ENCODE measurements at places on chromosomes 13 and 19. TPM values are rescaled to one million over a fixed set of nuclear protein-coding genes. Genes with fewer than 3 reads are reported as not detected.

GRCh38 chr19:2246801-2247361, 2.2 kb upstream of the AMH start:
- DNase-seq, result no peak

DNA sequence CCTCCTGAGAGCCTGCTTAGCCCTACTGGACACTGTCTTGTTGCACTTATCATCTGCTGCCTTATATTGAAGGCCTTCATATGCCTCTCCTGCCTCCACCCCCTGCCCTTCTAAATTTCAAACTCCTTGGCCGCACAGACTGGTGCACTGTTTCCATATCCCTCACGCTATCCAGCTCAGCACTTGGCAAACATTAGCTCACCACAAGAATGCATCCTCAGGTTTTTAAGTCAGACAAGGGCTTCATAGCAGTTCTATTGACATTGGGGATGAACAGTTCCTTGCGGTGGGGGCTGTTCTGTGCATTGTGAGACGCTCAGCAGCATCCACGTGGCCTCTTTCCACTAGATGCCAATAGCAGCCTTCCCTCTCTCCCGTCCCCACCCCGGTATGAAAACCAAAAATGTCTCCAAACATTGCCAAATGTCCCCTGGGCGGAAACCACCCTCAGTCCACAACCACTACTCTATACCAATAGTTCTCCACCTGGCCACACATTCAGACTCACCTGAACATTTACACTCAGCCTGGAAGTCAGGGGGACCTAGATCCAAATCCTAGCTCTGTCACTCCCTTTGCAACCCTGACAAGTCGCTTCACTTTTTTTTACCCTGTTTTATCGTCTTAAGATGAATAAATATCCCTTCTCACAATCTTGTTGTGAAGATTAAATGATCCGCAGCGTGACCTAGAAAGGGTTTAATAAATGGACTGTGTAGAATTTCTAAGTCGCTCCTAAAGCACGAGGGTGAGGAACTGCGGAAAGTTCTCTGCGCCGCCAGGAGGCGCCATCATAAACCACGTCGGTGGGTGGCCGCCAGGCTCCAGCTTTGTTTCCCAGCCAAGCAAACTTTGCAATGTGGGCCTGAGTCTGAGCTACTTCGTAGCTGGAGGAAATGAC, 3.6 kb upstream of the CEACAM3 start:
- DNase-seq, result no peak

PCP2 gene
- total RNA-seq, result not detected

DNA sequence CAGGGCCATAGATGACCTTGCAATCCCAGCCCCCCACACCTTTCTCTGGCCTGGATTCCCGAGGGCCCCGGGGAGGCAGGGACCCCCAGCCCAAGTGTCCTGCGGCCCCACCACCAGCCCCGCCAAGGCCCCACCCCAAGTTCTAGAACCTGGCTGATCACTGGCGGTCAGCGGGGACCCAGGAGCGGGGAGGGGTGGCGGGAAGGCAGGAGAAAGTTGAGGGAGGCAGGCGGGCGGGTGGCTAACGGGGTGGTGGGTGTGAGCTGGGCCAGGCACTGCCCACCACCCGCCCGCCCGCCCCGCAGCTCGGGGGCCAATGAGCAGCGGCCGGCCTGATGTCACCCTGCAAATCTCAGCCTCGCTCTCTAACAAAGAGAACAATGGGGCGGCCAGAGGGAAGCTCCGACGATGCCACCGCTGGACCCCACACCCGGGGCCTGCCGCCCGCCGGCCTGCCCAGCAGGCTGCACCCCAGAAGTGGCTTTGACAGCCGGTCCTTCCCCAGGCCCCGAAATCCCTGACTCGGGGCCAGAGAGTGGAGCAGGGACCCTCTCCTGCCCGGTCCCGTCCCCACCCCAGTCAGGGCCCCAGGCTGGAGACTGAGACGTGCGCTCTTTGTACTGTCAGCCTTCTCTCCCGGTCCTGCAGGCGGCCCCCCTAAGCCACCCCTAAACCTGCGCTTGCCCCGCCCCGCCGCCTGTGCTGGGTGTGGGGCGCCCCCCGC, 1.6 kb downstream of the MEX3D start:
- no peak for DNase-seq

MIA gene
- 0.80 TPM for total RNA-seq

- no peak for DNase-seq
Observed at GRCh38 chr13:59452189-59452890, 711.4 kb downstream of the DIAPH3 start.

DNA sequence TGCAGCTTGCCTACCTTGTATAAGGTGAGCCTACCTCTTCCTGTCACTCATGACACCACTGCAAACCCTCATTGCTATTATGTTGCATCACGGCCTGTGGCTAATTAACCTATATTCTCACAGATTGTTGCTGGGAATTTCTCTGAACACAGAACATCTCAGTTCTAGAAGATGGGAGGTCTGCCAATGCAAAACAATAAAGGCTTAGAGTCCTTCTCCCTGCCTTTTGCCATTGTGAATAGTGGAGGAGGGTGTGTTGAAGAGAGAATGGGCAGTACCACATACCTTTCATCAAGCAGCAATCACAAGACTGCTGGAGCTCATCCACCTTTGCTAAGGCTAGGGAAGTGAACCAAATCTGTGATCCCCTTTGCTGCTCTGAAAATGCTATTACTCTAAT, 34.4 kb downstream of the WDFY2 start:
- DNase-seq, result no peak

DNA sequence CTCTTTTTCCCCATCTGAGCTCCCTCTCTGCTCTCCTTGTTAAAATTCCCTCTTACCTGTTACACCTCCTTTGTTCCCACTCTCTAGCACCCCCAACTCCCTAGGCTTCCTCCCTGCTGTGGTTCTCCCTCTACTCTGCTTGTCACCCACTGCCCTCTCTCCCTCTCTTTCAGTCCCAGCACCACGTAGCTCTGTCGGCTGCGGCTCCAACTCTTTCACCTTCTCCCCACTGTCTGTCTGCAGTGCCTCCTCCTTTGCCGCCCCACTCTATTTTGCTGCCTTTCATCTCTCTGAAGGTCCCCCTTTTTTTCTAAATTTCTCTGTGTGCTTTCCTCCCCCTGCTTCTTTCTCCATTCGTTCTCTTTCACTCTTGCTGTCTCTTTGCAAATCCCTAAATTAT, 1.1 kb downstream of the ZNF836 start:
- DNase-seq, result no peak

GRCh38 chr19:47471733-47472457, at the start of gene SLC8A2:
Gene SLC8A2 (minus strand): TSS chr19:47471893. CDS start chr19:47466403, 5,490 bp downstream.
- no peak for DNase-seq

DNA sequence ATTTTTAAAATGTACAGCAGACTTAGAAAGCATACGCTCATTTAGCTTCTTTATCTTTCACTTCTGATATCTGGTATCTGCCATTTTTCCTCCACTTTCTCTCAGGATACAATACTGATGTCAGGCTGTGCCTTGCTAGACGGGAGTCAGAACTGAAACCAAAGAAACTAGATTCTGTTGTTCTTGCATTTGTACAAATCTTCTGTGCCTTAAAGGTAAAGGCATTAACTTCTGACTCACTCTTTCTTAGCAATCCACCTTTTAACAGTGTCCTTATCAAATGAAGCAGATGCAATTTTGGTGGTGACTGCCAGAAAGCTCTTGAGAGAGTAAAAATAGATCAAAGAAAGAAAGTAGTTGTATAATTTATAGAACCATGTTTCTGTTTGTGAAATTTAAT, 370.4 kb downstream of the PCDH20 start:
- no peak for DNase-seq

DNA sequence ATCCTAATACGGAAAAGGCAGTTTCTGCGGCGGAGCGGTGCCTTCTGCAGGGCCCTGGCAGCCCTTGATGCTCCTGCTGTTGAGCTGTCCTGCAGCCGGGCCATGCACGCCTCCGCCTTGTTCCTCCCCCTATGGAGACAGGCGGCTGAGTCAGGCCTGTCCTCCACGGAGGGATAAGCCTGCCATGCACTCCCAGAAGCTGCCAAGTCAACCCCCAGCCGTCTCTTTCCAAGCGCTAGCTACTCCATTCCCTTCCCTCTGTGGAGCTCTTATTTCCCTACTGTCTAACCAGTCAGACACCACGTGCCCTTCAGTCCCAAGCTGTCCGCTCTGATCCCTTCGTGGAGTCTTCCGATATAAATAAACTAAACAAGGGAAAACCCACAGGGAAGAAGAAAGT, 197.0 kb downstream of the COL4A1 start:
- no peak for DNase-seq

DNA sequence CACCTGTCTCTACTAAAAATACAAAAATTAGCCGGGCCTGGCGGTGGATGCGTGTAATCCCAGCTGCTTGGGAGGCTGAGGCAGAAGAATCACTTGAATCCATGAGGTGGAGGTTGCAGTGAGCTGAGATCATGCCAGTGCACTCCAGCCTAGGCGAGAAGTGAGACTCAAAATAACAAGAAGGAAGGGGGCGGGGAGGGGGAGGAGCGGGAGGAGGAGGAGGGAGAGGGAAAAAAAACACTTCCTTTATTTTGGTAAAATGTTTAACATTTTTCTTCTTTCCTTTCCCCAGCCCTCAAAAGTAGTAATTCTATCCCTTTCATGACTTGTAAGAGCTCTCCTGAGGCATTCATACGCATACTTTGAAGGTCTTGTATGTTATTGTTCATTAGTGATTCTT, 44.3 kb downstream of the SPRY2 start:
- no peak for DNase-seq

DNA sequence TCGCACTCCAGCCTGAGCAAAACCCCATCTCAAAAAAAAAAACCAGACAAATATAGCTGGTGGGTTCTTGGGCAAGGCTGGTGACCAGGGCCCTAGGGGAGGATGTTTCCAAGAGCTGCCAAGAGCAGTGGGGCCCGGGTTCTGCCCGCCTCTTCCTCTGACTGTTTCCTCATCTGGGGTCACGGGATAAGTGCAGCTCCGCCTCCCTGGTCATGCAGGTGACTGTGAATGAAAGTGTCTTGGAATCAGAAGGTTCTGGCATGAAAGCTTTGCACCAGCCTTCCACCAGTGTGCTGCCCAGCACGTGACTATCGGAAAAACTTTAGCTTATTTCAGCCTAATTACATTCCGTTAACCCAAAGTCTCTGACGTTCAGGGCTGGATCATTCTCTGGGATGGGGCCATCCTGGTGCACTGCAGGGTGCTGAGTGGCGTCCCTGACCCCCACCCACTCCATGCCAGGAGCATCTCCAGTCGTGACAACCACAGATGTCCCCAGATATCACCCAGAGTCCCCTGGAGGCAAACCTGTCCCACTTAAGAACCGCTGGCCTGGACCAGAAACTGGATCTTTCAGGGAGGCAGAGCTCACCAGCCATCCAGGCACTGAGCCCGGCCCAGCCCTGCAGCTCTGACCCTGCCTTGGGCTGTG, 85.6 kb downstream of the GNG7 start:
- no peak for DNase-seq

ANKRD24 gene
- not detected for total RNA-seq

KLHL1 gene
- total RNA-seq, result not detected

TMEM205 gene
- 228 TPM for total RNA-seq

ANKLE1 gene
- total RNA-seq, result 3.0 TPM

C19orf38 gene
- total RNA-seq, result not detected

DNA sequence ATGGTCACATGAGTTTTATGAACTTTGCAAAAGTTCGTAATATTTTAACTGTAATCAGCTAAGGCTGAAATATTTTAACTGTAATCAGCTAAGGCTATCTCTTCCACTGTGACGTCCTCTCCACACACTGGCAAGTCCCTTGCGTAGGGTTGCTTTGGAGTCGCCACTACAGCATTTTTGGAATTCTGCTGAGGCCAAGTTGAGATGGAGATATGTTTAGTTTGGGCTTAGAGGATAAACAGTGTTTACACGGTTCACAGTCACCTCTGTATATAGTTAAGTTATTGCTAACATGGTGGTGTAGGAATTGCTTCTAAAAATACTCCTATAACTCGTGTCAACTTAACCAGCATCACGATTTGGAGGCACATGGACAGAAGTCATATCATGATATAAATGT, 143.6 kb upstream of the SERP2 start:
- no peak for DNase-seq

DNA sequence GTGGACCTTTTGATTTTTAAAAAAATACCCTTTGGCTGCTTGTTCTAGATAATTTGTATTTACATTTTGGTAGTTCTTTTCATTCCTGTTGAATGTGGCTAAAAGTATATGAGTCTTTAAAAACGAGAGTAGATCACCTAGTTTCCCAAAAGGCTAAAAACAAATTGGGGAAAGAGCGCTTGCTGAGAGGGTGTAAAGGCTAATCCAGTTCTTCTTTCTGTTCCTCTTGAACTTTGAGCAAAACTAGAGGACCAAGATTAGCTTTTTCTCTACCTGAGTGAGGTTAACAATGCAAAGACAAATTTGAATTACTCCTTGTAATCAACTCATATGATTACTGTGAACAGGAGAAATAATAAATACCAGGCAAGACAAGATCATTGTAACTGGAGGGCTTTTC, 2513.2 kb downstream of the PCDH9 start:
- no peak for DNase-seq

DNA sequence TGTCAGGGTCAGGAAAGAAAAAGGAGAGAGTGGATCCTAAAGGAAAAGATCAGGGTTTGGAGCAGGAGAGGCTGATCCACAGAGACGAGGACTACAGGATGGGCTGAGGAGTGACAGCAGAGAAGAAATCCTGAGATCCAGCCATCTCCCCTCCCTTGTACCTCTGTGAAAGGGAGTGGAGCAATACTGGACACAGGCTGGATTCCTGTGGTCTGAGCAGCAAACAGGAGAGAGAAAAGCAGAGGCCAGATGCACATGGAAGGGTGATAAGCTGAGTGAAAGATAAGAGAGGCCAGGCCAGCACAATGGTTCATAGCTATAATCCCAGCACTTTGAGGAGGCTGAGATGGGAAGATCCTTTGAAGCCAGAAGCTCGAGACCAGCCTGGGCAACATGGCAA, 472.1 kb upstream of the TSHZ3 start:
- no peak for DNase-seq

GRCh38 chr13:20353973-20354372, 121.9 kb upstream of the GJB6 start:
- no peak for DNase-seq

SYT3 gene
- total RNA-seq, result not detected

Measured in epithelial cell of proximal tubule (primary cell).